Activated CD4-positive, CD25-positive, alpha-beta regulatory T cell treated with anti-CD3 and anti-CD28 coated beads, Interleukin-2, amount 50 U/mL, for 72 hours (primary cell): ENCODE measurements at places on chromosomes 13 and 19.

DNA sequence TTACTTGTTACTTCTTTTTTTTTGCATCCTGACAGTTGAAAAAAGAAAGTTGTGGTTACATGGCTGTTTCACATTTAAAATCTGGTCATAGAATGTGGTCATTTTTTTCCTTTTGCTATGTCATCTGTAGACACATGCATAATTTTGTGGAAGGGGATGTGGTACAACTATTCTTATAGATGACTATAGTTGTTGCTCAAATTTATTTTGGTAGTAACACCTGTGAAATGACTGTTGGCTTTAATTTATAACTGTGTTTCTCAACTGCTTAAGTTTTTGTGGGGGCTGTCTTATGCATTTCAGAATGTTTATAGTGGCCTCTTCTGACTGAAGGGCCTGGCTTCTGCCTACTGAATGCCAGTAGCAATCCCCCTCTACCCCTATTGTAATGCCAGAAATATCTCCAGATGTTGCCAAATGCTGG, 130.5 kb downstream of the PAN3 start:
- DNase-seq = no peak

GRCh38 chr13:68597641-68598040, 1367.5 kb upstream of the PCDH9 start:
- DNase-seq = no peak

DNA sequence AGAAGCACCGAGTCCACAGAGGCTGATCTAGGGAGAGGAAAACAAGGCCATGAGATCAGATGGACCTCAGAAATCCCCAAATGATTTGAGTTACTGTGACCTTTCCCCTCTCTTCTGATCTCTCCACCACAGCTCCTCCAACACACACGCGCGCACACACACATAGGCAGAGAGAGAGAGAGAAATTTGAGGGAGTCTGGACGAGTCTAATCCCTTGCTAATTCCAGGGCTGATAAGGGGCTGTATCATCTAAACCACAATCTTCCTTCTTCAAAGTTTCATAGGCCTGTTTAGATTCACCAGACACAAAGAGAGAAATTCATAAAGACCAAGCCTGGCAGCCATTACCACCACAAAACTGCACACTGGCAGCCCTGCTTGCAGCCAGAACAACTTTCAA, 8.6 kb downstream of the ZFP82 start:
- no peak for DNase-seq

- DNase-seq = no peak
Observed at GRCh38 chr19:46546194-46546896, 50.7 kb upstream of the PNMA8B start.

- DNase-seq = no peak
Observed at GRCh38 chr13:28526876-28527275, 31.9 kb upstream of the FLT1 start.

- no peak for DNase-seq
Observed at GRCh38 chr19:29544656-29545360, 19.0 kb downstream of the VSTM2B start.

DNA sequence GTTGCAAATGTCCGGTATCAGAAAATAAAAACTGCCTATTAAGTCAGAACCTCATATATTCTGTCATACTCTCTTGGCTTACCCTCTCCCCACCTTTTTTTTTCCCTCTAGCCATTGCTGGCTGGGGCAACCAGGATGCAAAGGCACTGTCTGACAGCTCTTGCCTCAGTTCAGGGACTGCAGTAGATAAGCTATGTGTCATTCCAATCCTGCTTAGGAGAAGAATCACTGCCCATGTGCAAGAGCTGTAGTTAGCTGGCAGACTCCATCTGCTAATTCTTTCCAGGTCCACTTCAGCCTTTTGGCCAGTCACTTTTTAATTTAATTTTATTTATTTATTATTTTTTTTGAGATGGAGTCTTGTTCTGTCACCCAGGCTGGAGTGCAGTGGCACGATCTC, 895.6 kb upstream of the SLC10A2 start:
- no peak for DNase-seq

- no peak for DNase-seq
Observed at GRCh38 chr19:13637664-13638063, 126.7 kb upstream of the MRI1 start.

GRCh38 chr19:41872775-41873647, 4.1 kb upstream of the CD79A start:
- peak; percentile 59 for DNase-seq

DNA sequence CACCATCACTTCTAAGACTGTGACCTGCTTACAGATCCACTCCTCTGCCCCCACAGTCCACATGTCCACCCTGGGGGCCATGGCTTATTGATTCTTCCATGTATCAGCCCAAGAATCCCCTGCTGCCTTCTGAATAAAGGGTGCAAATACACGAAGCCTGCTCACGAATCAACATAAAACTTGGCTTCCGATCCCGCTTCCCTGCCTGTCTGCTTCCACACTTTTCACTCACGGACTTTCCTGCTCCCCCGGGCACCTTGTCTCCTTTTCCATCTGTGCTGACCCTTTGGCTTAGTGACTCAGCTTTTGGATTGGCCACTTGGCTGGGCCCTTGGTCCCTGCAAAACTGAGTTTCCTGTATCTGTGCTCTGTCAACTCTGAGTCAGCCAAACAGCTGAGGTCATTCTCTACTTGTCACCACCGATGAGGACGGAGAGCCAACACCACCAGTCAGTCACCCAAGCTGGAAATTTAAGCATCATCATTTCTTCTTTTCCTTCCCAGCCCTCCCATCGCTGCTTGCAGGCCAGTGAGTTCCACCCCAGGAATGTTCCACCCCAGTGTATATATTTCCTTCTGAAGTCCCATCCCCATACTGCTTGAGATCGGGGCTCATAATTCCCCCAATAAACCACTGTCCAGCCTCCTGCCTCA, 11.4 kb upstream of the USP12 start:
- DNase-seq = no peak

- no peak for DNase-seq
Observed at GRCh38 chr13:36193151-36193855, 21.1 kb downstream of the SOHLH2 start.

DNA sequence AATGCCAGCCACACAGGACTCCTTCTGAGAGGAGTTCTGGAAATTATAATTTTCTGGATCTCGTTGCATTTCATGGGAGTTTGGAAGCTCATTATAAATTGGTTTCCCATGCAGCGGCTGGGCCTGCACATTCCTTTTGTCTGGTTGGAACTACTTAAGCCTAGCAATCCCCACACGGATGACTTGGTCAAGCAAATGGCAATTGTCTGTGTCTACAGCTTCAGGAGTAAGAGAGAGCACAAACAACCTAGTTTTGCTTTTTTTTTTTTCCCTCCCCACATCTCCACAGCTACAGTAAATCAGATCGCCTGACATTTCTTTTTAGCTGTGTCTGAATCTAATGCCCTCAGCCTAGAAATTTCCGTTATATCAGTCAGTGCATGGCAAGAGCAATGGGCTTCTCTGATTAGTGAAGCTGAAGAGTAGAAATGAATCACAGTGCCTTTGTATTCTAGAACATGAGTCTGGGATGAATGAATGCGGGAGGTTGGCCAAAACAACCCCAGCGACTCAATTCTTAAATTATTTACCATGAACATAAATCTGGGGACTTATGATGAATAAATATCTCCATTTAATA, 15.1 kb downstream of the PCDH8 start:
- DNase-seq = no peak

DNA sequence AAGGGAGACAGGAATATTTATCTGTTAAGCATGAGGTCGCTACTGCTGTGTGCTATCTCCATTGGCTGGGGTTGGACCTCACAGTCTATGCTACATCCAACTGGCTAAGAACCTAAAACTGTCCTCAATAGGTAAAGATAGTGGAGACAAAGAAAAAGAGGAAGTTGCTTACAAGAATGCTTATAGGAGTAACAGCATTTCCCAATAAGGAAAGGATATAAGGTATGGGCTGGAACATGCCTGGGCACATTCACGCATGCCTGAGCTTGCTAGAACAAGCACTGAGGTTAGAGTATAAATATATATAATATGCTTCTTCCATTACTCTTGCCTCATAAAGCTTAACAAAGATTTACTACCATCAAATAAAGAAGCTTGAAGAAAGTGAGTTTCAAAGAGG, 47.9 kb upstream of the CEACAM21 start:
- no peak for DNase-seq

DNA sequence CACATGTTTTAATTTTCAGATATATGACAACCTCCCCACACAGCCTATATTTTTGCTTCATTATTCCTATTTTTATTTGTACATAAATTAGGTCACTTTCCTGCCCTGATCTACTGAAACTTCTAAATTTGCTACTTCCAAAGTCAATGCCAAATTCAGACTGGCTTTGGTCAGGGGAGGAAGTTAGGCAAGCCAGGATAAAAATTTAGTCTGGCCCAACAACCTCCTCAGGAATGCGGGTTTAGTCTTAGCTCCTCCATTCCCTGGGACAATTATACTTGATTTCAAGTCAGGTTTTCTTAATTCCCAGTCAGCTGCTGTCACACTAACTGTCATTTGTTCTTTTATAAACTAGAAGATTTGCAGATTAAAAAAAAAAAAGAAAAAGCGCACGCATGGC, 84.3 kb downstream of the TM9SF2 start:
- DNase-seq = no peak

- DNase-seq = no peak
Observed at GRCh38 chr13:26061256-26061655, 9.4 kb upstream of the SHISA2 start.

- no peak for DNase-seq
Observed at GRCh38 chr13:38582133-38582532, 104.7 kb upstream of the FREM2 start.

GRCh38 chr19:47445527-47445926, 26.2 kb downstream of the SLC8A2 start:
- no peak for DNase-seq

- DNase-seq = no peak
Observed at GRCh38 chr19:31676271-31677004, 327.2 kb upstream of the TSHZ3 start.

DNA sequence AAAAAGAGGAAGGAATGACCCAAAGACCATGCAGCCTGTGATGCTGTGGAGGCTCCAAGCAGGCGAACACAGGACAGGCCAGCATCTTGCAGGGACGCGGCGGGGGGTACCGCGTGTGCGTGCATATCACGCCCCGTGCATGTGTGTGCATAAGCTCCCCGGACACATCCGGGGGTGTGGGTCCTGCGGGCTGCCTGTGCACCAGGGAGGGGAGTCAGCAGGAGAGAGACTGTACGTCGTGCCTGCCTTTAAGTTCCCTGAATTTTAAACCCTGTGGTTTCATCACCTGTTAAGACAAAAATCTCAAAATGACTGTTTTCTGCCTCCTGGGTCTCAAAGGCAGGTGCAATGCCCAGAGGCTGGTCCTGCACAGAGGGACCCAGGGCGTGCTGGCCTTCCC, 16.6 kb downstream of the ADAT3 start:
- no peak for DNase-seq

DNA sequence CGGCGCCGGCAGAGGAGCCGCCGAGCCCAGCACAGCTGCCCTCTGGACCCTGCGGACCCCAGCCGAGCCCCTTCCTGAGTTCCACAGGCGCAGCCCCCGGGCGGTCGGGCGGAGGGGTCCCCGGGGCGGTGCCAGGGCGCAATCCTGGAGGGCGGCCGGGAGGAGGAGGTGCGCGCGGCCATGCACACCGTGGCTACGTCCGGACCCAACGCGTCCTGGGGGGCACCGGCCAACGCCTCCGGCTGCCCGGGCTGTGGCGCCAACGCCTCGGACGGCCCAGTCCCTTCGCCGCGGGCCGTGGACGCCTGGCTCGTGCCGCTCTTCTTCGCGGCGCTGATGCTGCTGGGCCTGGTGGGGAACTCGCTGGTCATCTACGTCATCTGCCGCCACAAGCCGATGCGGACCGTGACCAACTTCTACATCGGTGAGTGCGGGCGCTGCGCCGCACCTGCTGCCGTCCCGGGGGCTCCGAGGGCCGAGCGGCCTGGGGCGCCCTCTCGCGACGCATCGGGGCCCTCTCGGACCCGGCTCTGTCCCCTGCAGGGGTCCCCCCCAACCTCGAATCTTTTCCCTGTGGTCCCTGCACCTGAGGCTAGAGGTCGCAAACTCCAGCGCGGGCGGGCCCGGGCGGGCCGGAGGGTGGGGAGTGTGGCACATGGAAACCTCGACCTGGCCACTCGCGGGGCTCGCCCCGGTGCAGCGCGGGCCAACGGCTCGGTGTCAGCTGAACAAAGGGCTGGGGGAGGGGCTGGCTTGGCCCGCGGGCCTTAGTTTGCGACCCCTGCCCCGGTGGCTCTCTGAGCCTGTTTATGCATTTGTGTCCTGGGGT, at the start of gene KISS1R:
Gene KISS1R, plus strand, starts transcription at position 11 of the 829 bp plus-strand sequence. Its CDS starts 170 bp downstream, at position 181.
- DNase-seq = peak; percentile 58

DNA sequence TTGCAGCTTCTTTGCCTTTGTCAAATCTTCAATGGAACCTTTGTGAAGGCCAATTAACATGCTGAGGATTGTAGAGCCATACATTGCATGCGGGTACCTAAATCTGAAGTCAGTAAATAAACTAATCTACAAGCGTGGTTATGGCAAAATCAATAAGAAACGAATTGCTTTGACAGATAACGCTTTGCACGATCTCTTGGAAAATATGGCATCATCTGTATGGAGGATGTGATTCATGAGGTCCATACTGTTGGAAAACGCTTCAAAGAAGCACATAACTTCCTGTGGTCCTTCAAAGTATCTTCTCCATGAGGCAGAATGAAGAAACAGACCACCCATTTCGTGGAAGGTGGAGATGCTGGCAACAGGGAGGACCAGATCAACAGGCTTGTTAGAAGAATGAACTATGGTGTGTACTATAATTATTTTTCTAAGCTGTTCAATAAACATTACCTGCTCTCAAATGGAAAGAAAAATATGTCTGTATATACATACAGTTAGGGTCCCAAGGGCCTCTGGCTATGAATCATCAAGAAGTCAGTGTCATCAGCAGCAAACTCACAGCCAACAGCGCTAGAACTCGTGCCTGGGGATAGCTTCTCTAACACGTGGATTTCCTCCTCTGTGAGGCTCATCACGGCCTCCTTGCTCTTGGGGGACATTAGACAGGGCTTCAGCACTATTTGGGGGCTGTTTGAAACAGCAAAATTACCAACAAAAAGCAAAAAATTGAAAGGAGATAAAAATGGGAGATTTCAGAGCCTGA, 2.9 kb upstream of the CD70 start:
- DNase-seq = no peak

GRCh38 chr19:13978351-13979243, 26.3 kb downstream of the DCAF15 start:
- no peak for DNase-seq

- no peak for DNase-seq
Observed at GRCh38 chr13:97810152-97810551, 143.3 kb upstream of the IPO5 start.

- no peak for DNase-seq
Observed at GRCh38 chr13:42950181-42950580, 41.9 kb downstream of the EPSTI1 start.

GRCh38 chr13:106468207-106468606, 67.3 kb downstream of the EFNB2 start:
- DNase-seq = no peak

GRCh38 chr19:19655051-19655594, 8.4 kb downstream of the ATP13A1 start:
- no peak for DNase-seq

- no peak for DNase-seq
Observed at GRCh38 chr19:2812414-2813234, 7.0 kb upstream of the ZNF554 start.

DNA sequence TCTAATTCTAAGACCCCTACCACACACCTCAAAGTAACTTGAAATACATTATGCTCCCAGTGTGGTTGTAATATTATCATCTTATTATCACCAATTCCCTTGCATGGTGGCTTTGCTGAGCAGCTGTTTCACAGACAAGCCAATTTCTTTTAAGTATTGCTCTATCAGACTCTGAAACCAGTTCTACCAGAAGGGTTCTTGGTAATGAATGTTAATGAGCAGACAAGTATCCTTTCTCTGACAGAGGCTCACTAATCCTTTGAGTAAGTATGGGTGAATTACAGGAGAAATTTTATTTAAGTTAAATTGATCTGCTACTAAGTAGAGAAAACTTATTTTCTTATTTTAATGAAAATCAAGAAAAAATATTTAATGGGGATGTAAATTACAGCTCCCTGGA, 326.0 kb downstream of the GPC6 start:
- no peak for DNase-seq
